ENCODE measurements at places on chromosomes 16 and 17.

- no peak for DNase-seq
Measured at GRCh38 chr17:57257895-57258851, 1.9 kb downstream of the MSI2 start.

DNA sequence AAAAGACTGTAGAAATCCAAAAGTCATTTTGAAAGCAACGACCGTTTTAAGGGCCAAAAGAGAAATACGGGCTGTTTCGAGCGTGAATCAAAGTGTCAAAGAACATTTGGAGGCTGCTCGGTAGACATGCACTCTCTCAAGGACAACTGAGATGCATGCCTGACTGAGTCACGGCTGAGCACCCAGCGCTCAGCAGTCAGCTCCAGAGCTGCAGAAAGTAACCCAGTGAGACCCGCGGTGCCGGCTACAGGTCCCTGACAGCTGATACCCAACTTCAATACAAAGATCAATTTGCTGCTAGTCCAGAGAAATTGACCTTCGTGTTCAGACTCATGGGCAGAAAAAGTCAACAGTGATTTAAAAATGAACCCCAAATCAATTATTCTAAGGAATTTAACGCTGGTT, 214.9 kb downstream of the STX8 start:
- no peak for DNase-seq

DNA sequence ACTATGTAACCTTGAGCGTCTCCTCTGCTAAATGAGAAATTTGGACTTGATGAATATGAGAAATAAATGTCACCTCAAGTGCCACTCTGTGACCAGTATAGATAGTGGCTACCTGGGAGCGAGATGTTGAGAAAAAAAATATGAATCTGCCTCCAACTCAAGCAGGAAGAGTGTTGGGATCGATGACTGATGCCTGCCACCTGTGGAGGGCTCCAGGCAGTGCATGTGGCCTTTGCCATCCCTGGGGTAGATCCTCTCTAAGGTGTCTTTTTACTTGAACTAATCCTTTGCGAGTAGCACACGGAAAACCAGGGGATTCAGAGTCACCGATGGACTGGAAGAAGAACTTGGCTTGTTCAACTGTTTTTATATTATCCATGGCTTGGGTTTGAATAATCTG, 9.4 kb downstream of the CCDC182 start:
- peak; percentile 21 for DNase-seq

GRCh38 chr17:51088287-51088686, 32.4 kb downstream of the SPAG9 start:
- DNase-seq = no peak

- DNase-seq = no peak
Measured at GRCh38 chr16:12062343-12063003, 85.9 kb downstream of the SNX29 start.

DNA sequence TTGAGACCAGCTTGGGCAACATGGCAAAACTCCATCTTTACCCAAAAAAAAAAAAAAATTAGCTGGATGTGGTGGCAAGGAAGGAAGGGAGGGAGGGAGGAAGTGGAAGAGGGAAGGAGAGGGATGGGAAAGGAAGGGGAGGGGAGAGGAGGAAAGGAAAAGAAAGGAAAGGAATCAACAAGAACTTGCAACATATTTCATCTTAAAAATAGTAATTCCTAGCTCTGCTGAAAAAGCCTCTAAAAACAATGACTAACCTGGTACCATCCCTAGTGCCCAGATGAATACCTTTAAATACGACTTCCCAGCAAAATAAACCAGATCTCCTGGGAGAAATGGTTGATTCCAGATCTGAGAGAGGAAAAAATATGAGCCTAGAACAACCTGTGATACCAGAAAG, 27.1 kb upstream of the MNT start:
- no peak for DNase-seq

DNA sequence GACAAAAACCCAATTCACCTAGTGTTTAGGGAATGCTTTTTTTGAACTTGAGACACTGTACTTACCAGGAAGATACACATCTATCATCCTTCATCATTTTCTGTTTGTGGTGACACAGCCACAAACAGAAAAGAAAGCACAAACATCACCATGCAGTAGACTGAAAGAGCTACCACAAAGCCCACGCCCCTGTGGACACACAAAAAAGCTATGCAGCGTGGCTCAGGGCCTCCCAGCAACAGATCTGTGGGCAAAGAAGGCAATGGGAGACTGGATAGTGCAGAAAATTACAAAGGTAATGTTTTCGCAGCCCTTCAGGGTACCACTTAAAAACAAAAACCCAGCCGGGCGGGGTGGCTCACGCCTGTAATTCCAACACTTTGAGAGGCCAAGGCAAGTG, 9.6 kb downstream of the COTL1 start:
- DNase-seq = no peak

DNA sequence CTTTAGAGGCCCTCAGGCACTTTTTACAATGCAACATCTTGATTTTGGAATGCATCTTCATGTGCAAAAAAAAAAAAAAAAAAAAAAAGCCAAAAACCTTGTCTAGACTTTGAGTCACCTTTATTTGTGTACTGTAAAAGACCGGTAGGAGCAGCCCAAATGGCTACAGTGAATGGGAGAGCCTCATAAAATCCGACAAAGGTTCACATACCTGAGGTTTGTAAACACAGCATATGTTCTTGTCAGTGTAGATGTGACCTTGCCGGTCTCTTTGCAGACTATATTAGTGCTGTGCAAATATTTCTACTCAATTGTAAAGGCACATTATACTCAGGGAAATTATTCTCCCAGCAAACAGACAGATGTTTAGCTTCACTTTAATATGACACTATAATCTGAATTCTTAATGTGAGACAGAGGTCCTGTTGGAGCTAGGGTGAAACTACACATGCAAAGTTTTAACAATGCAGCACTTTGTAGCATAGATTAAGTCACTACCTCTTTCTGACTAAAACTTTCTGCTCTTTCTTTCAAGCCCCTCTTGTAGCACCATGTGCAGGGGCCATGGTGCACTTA, 211.3 kb downstream of the CA10 start:
- DNase-seq = no peak

DNA sequence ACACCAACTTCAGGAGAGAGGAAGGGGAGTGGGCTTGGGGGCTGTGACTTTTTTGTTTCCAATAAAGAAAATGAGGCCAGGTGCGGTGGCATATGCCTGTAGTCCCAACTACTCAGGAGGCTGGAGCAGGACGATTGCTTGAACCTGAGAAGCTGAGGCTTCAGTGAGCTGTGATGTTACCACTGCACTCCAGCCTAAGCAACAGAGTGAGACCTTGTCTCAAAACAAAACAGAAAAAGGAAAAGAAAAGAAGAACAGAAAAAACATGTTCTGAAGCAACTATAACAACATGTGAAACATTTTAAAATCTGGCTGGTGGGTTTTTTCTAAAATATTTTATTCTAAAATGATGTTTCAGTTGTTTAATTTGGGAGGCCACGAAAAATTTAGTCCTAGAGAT, 554.0 kb upstream of the ZFHX3 start:
- no peak for DNase-seq

DNA sequence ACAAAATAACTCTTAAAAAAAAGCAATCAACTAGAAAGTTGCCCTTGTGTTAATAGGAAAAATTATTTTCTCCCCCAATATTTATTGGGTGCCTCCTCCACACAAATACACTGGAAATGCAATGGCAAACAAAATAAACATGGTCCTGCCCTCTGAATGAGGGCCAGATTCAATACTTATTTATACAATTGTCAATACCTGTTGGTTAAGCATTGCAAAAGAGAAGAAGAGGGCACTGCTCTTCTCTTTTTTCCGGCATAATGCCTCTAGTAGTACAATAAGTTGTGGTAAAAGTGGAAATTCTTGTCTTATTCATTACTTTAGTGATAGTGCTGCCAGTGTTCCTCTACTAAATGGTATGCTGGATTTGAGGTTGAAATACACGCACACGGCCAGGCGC, 22.5 kb upstream of the ALDH3A2 start:
- DNase-seq = no peak

GRCh38 chr16:57628008-57628781, at the start of gene ADGRG1:
TSS of gene ADGRG1 (plus strand) at chr16:57628630. CDS start at chr16:57650288, 21,658 bp downstream.
- DNase-seq = no peak

GRCh38 chr17:1718362-1719165, 5.9 kb upstream of the WDR81 start:
- DNase-seq = no peak

DNA sequence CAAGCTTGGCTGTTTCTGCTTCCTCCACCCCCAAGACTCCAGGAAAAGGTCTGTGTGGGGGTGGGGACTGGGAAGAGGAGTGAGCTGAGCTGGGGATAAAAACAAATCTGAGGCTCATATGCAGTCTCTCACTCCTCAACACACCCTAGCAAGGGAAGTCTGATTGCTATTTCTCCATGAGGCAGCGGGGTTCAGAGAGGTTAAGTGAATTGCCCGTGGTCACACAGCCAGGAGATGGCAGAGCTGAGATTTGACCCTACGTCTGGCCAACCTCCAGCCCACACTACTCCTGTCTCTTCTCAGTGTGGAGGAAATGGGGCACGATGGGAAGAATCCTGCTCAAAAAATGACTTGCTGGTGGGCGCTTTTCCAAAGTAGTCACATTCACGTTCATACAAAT, 4.8 kb upstream of the ABCC3 start:
- DNase-seq = no peak

DNA sequence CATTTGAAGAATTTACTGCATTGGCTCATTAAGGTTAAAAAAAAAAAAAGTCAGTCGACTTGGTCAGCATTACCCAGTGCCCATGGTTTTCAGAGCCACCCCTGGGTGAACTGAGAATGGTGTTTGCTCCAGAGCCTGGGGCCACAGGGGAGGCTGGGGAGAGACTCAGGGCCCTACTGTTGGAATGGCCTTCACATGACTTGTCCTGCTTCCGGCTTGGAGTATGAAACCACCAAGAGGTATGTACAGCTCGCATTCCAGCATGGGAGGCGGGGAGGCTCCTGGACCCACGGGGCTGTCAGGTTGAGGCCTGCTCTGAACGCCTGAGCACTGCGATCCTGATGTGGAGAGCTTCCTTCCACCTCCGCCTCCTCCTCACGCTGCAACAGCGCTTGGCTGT, 36.8 kb downstream of the MSI2 start:
- no peak for DNase-seq

DNA sequence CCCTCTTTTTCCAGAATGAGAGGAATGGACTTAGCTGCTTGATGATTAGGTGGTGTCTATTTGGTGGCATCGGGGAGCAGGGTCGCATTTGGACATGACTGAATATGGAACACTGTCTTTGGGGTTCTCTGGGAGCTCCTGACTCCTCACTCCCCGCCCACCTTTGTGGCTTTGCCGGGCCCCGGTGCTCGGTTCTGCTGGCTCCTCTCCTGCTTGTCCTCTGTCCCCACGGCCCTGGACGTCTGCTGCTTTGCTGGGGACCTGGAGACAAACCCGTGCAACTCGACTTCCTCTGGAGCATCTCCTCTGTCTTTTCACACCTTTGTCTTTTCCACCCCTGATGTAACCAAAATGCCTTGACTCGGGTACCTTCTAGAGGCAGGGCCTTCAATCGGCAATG, 135.7 kb downstream of the IRX3 start:
- DNase-seq = no peak

Measured in COR-L47 (cell line).